Stimulated activated CD8-positive, alpha-beta memory T cell treated with anti-CD3 and anti-CD28 coated beads, Interleukin-12 subunit alpha, Interleukin-12 subunit beta, amount 100 ng/mL, for 1 hour (primary cell): ENCODE measurements at places on chromosomes 3 and 15.

GRCh38 chr3:148911173-148911572 lies 46.1 kb downstream of the CPA3 start:
- no peak for DNase-seq

- no peak for DNase-seq
These were observed 2.9 kb downstream of the TRA2B start for GRCh38 chr3:185934767-185935464.

DNA sequence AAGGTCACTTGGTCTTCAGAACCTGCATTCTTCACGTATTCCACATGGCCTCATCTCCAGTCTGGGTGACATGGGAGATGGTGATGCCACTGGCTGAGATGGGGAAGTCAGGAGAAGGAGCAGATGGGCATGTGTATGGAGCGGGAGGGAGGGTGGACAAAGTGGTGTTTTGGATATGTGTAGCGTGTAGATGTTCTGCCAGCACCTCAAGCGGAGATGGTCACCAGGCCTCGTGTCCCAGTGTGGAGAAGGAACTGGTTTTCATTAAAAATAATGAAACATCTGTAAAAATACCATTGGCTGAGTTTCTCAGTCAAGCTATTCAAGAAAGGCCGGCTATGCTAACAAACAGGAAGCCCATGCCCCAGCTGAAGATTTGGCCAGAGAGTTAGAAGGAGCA lies 26.2 kb downstream of the LARP6 start:
- no peak for DNase-seq

- DNase-seq = no peak
These were observed 39.6 kb downstream of the LIPC start for GRCh38 chr15:58471348-58471747.

GRCh38 chr15:51244423-51244869 lies 94.0 kb downstream of the CYP19A1 start:
- DNase-seq = no peak

GRCh38 chr15:44736181-44736765 lies at the start of gene TRIM69:
TRIM69 (plus strand) TSS chr15:44736528; CDS start chr15:44736705, 177 bp downstream.
- no peak for DNase-seq

DNA sequence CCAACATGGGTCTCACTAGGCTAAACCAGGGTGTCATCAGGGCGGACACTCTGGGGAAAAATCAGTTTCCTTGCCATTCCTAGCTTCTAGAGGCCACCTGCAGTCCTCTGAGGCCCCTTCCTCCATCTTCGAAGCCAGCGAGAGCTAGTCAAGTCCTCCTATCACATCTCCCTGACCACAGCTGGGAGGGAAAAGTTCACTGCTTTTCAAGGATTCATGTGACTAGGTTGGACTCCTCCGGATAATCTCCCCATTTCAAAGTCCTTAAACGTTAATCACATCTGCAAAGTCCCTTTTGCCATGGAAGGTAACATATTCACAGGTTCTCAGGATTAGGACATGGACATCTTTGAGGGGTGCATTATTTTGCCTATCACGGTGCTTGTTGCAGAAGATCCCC lies 35.9 kb upstream of the MAP3K13 start:
- no peak for DNase-seq

DNA sequence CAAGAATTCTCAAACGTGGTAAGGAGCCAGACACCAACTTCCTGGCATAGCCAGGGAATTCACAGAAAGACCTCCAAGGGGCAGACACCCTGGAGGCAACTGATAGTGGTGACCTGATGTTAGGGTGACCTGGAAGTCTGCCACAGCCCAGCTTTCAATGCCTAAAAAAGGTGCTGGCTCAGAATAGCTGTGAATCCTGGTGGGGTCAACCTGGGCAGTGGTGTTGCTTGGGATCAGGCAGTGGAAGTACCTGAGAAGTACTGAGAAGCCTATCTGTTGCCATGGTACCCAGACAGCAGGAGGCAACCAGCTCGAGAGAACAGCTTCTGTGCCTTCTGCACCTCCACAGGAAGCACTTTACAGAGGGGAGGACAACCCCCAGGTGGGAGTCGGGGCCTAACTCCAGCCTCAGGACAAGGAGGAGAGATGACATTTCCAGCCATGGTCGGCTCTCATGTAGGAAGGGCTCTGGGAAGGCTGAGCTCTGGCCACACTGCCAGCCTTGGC lies 55.4 kb upstream of the LARS2 start:
- DNase-seq = no peak
